ENCODE measurements at places on chromosomes 11 and 22.

- no peak for DNase-seq
Measured at GRCh38 chr11:103898577-103899336, 137.7 kb upstream of the DDI1 start.

DNA sequence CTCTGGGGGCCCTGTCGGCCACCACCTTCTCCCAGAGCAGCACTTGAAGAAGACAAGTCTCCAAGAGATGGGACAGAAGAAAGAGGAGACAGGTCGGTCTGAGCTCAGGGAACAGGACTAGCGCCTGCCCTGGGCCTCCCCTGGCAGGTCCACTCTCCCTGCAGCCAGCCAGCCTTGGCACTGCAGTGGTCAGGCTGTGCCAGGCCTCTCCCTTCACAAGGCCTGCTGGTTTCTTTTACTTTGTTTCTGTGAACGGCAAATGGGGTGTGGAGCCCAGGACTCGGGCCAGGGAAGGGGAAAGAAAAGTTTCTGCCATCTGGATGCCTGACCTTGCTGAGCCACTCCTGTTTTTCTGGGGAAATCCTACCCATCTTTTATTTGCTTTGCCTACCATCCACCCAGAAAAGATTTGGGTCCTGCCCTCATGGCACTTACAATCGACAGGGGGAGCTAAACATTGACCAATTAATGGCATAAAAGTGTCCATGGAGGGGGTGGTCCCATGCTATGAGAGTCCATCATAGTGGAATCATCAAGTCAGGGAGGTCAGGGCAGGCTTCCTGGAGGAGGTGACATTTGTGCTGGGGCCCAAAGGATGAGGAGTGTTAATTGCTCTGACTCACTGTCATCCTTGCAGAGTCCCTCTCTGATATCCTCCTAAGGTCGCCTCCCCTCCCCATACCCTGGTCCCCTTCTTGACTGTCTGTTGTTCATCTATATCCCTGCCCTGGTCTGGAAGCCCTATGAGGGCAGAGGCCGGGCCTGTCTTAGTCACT lies 65.2 kb downstream of the NFAM1 start:
- no peak for DNase-seq

DNA sequence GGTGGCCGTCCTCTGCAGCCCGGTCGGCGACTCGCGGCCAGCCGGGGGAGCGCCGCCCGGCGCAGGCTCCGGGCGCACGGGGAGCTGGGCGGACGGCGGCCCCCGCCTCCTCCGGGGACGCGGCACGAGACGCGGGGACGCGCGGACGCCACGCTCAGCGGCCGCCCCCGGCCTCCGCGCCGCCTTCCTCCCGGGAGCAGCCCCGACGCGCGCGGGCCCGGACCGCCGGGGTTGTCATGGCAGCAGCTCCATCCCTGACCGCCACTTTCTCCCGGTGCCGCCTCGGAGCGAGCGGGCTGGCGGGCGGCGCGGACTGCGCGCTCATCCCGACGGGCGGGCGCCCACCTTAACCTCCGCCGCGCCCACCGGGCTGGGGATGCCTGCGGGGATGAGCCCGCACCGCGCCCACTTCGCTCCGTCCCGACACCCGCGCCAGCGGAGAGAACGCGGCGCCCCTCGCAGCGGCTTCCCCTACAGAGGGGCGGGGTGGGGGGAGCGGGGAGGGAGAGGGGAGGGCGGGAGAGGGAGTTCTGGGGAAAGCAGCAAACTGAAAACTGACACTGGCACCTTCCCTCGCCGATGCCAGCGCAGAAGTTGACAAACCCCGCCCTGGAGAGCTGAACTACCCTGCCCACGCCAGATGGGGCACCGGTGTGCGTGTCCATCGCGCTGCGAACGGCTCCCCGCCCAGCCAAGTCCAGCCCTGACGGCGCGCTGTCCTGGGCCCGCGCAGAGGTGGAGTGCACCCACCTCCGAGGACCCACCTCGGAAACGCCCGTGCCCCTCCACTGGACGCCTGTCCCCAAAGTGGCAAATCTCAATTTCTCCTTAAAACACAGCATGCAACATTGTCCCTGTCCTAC lies 588.4 kb downstream of the OPCML start:
- no peak for DNase-seq

DNA sequence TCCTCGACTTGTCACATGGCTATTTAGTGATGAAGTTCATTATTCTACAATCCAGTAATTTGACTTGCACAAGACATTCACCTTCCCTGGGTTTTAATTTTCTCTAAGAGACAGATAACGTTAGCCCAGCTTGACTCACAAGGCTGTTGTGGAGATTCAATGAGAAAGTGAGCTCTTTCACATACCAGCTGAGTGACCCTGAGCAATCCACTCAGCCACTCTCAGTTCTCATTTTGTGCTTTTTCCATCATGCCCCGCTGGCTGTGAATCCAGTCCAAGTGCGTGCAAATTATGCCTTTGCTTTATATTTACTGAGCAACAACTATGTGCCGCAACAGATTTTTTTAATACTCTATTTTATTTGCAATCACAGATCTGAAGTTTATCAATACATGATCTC lies 176.5 kb downstream of the LARGE1 start:
- no peak for DNase-seq

DNA sequence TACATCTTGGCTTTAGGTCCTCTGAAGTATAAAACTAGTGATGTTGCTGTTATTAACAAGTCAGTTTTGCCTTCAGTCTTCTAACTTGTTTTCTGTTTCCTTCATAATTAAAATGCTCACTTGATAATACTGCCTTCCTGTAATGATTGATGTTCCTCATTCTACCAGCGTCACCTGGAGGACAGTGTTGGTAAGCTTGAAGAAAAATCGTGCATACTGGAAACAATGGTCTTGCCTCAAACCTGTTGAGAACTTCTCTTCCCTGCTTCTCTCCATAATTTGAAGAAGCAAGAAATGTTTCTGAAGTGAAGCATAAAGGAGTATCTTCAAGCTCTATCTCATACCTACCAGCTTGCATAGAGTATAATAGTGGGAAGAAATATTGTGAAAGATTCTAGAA lies 3.0 kb downstream of the YWHAH start:
- DNase-seq, result no peak

- no peak for DNase-seq
Measured at GRCh38 chr22:38415561-38416321, 39.3 kb downstream of the KCNJ4 start.

- no peak for DNase-seq
Measured at GRCh38 chr22:32764330-32765131, 37.0 kb upstream of the TIMP3 start.

- no peak for DNase-seq
Measured at GRCh38 chr22:50251477-50252081, 514 bp upstream of the HDAC10 start.

GRCh38 chr22:31692186-31692886 lies 30.3 kb upstream of the PISD start:
- no peak for DNase-seq

DNA sequence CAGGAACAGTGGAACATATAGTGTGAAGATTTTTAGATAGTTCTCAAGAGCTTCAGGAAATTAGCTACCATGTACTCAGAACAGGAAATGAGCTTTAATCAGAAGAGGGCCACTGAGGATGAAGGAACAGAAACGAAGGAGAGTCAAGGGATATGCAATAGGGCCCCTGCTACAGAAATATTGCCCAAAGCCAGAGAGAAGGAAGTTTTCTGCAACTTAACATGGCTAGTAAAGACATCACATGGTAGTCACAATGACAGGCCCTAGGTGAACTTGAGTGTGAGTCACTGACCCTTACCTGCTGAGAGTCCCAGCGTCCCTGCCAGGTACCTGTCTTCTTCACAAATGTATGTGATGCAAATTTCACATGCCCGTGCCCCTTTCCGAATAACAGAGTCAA lies 25.2 kb upstream of the CARD16 start:
- no peak for DNase-seq

- DNase-seq, result no peak
Measured at GRCh38 chr22:40270748-40271373, 75.4 kb upstream of the ADSL start.

- DNase-seq, result no peak
Measured at GRCh38 chr11:491358-491757, 15.7 kb downstream of the RNH1 start.

DNA sequence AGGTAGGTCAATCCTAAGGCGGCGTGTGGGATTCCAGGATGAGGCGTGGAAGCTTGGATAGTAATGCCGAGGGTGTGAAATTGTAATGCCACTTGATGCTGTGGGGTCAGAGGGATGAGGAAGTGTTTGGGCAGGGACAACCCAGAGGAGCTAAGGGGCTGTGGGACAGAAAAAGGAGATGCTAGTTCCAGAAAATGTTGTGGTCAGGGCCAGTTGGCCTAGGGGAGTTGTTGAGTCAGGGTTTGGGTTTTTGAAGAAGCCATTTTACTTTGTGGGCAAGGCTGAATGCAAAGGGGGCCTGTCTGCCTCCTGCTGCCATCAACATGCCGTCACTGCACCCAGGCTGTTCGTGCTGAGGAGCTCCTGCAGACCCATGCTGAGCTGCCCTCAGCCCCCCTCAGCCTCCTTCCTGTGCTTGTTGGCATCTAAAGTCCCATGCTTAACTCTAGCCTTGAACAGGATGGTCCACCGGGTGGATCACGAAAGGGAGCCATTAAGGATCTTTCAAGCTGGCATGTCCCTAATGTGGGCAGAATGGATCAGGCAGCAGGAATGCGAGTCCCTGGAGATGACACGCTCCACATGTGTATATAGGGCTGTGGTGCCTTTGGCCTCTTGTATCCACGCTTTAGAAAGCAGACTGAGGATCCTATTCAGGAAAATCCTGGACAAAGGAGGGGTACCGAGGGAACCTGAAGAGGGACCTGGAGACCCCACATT lies 2.1 kb downstream of the C11orf16 start:
- DNase-seq, result no peak

DNA sequence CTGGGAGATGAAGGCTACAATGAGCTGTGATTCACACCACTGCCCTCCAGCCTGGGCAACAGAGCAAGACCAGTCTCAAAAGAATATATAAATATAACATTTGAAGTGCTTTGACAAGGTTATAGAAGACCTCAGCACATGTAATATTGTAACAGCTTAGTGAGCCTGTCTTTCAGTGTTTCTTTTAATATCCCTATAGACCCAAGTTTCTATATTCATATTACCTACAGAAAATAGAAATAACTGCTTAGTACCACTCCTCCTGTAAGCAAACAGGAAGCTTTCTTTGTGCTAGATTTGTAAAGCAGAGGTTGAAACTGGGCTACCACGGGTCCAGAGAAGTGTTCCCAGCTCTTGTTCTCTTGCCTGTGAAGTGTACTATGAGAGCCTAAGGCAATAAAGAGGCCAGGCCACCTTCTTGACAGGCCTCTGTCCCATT lies 68.2 kb downstream of the PPP2R1B start:
- no peak for DNase-seq

- DNase-seq, result no peak
Measured at GRCh38 chr11:133011604-133012003, 520.7 kb downstream of the OPCML start.

GRCh38 chr22:49205483-49205800 lies 622.2 kb downstream of the BRD1 start:
- no peak for DNase-seq

GRCh38 chr11:61749591-61750217 lies 2.7 kb upstream of the MYRF start:
- DNase-seq, result no peak

DNA sequence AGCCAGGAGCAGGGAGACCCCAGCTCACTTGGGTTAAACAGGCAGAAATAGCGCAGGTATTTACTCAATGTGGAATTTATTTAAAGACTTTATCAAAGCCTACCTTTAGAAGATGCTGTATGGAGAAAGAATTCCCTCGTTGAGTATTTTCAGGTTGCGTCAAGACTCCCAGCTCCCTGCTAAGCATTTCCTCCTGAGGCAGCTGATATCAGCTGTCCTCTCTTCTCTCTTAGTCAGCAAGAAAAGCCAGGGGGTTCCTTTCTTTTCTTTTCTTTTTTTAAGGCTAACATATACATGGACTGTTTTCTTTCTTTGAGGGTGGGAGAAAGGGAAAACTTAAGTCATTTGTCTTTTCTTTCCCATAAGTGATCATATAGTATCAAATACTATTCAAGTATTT lies 125.8 kb upstream of the POU2AF2 start:
- DNase-seq, result no peak

- DNase-seq, result no peak
Measured at GRCh38 chr11:112593440-112593839, 332.8 kb upstream of the PLET1 start.

GRCh38 chr11:125374398-125374797 lies 121.7 kb downstream of the FEZ1 start:
- DNase-seq, result no peak

DNA sequence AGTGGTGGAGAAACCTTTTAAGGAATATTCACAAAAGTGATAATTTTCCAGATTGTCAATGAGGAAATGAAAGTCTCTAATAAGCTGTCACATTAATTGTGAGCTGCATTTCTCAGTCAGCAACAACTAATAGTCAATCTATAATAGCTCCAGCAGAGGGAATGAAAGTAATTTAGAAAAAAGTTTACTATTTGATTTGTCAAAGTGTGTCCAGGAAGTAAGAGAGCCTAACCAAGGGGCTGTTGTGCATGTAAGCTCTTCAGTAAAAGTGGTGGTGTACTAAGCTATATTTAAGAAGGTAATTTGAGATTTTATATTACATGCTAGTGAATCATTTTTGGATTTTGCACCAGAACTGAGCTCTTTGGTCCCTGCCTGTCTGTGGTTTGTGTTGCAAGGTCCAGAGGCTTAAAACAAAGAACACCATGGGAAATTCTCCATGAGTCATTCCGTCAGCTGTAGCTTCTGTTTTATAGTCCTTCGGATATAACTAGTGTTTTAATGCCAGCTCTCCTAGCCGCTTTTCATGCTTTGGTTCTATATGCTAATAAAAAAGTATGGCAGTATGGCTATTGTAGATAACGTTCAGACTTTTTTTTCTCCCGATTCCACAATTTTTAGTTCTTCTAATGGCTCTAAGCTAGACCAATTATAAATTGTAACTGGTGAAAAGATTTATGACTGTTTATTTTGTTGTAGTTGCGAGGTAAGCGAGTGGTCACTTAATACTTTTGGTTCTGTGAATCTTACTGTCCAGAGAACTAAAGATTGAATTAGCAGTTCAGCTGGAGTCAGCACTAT lies 64.6 kb downstream of the ARHGEF12 start:
- DNase-seq, result no peak

DNA sequence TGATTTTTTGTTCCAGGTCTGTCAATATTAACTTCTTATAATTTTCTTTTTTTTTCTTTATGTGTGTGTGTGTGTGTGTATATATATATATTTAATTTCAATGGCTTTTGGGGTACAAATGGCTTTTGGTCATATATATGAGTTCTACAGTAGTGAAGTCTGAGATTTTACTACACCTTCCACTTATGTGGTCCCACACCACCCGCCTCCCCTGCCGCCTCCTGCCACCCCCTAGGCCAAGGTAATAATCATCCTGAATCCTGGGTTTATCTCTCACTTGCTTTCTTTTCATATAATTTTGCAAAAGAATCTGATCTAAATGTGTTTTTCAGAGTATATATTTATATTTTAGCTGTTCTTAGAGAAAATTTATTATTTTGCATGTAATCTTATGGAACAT lies 11.1 kb downstream of the NEAT1 start:
- DNase-seq, result no peak

DNA sequence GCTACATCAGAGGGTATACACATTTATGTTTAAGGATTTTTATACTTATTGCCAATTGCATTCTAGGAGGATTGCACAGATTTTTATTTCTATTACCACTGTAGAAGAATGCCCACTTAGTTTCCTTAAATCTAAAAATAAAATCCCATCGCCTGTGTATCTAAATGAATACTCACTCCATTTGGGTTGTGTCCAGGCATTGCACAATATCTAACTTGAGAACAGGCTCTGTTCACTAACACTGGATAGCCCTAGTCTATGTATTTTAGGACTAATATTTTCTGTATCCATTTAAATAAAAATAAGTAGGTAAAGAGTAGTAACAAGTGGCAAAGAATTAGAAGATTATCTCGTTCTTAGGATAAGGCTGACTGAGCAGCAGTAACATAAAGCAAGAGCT lies 4.1 kb downstream of the C11orf52 start:
- no peak for DNase-seq

Data from activated naive CD8-positive, alpha-beta T cell treated with anti-CD3 and anti-CD28 coated beads, Interleukin-2, amount 50 U/mL, for 24 hours (primary cell).